ENCODE measurements at places on chromosomes 5 and 9. TPM values are rescaled to one million over a fixed set of nuclear protein-coding genes. Genes with fewer than 3 reads are reported as not detected.

- DNase-seq = no peak
These were observed 9.9 kb downstream of the DOLK start for GRCh38 chr9:128937310-128938165.

Gene ARID3C
- total RNA-seq = not detected

Gene ITGA2
- total RNA-seq = 0.51 TPM

DNA sequence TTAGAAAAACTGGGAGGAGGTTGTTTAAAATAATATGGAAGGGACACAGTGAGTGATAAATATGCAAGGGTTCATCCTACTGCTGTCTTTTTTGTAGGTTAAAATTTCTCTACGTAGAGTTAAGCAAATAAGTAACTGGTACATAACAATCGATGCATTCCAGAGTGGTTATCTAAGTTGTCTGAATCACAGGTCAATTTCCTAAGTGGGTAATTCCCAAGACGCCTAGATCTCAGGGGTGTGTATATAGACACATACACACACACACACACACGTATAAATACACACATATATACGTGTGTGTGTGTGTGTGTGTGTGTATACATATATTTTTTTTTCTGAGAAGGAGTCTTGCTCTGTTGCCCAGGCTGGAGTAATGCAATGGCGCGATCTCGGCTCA is 22.3 kb downstream of the CAAP1 start:
- DNase-seq = no peak

DNA sequence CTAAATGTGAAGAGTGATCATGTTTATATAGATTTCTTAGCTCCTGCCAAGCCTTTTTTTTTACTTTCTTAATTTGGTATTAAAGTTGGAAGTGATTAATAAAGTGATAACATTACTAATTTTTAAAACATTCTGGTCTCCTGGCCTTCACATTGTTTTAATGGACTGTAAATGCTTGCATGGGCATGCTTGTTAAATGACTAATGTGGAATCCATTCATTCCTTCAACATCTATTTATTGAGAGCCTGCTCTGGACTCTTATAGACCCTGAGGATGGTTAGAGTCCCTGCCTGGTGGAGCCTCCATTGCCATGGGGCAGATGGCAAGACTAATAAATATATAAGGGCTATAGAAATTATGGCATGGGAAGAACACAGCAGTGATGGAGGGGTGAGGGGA is 103.5 kb downstream of the NTRK2 start:
- no peak for DNase-seq

Gene PRR7
- total RNA-seq = 6.4 TPM
